AML-193 (cell line): ENCODE measurements at places on chromosomes 11 and 22.

GRCh38 chr11:127890030-127890615 is 697.2 kb downstream of the ETS1 start:
- DNase-seq = no peak

- peak; percentile 1 for DNase-seq
Measured at GRCh38 chr11:7977232-7977917, 9.8 kb upstream of the EIF3F start.

DNA sequence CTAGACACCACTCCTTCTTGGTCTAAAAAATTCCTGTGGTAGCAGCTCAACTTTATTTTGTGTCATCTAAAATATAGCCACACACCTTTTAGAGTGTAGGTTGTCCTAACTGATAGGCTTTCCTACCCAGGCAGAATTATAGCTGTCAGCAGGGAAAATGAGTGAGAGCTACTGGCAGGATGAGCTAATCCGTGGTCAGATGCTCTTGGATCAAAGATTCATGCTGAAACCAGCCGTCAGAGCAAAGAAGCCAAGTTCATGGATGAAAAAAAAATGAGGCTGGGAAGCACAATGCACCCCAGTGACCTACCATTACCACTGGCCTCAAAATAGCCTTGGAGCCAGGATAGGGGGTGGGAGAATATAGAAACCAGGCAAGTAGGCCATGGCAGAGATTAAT is 113.1 kb upstream of the BLID start:
- no peak for DNase-seq

DNA sequence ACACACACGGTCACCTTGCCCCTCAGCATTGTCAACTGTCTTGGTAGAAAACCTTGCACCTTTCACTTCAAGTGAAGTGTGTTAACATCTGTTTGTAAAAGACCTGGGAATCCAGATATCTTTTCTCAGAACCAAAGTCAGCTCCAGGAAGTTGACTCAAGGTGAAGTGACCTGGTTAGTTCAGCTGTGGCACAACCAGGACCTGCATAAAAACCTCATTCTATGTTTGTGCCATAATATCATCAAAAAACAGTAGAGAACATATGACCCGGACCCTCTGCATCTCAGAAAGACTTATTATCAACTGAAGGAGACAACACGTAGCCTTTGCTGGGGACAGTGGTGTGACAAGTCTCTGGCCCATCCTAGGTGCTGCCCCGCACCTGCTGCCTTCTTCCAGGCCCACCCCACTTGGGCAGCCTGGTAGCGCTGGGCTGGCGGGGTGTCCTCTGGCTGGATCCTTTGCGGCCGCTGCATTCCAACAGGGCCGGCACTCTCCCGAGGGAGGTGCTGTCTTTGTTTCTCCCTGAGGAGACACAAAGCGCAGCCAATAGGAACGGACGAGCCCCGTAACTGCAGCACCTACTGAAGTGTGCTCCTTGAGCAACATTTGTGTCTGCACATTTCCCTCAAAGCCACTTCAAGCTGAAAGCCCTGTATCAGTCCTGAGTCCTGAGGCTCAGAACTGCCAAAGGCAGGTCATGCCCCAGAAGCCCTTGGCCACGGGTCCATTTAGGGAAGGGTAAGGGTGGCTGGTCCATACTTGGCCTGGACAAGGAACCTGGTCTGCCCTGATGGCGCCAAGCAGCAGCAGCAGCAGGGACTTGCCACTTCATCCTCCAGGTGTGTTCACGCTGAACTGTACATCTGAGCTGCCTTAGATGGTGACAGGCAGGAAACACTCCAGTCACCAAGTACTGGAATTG is 25.2 kb downstream of the LRRC74B start:
- no peak for DNase-seq

GRCh38 chr11:124520550-124520854 is 23.0 kb downstream of the OR8B12 start:
- DNase-seq = no peak
